ENCODE measurements at places on chromosomes 5 and 9.

DNA sequence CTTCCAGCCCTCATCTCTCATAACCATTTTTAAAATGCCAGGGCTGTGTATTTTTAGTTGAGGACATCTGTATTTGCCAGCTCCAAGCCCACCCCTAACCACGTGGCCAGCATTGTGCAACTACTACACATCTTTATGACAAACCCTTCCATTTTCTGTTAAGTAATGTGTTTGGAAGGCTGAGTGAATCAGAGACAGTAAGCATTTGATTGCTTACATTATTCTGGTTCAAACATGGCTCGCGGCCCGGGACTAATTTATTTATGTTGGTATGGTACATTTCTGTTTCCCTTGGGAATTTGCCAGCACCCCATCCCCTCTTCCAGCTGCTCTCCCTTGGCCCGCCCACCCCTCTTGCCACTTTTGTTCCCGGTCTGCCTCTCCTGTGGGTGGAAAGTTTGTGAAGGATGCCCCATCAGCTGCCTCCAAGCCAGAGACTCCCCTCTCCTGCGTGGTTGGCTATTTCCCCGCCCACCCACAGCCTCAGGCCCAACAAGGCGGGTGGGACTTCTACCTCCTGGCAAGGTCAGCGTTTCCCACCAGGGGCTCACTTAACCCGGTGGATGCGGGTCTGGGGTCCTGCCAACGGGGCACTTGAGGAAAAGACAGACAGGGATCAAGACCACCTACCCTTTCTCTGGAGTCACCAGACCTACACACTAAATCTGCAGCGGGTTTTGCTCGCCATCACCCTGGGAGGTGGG, 162.2 kb downstream of the HSD17B3 start:
- DNase-seq, result peak; percentile 83

DNA sequence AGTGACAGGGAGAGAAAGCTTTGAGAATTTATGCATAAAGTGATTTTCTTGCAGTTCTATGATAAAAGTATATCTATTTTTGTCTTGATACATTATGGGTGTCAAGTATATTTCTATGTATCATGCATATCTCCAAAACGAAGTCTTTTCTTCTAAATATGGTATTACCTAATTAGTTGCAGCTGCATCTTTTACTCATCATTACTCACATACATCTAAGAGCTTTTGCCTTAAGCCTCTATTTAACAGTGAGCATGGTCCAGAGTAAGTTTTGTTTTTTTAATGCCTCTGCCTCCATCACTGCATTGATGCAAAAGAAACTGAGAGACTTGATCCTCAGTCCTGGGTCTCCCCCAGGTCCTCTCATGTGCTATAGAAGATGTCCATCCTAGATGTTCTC, 40.0 kb upstream of the SMC5 start:
- no peak for DNase-seq

DNA sequence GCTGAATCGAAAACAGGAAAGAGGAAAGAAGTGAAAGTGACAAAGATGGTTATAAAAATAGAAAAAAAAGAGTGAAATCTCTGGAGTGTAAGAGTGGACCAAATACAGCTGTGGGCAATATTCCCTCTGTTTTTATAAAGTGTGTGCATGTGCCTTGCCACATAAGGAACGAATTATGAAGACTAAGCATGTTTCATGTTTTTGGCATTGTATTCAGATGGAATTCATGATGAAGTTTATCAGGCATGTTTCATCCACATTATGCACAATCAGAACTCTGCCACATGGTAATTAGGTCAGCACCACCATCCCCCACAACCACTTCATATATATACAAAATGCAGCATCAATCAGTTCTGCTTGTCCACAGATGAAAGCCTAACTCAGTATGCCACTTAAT, 348.0 kb downstream of the ZNF608 start:
- DNase-seq, result no peak

- no peak for DNase-seq
These were observed 140.5 kb downstream of the SNX18 start for GRCh38 chr5:54658010-54658409.

GRCh38 chr5:169871826-169872490, 108.3 kb downstream of the INSYN2B start:
- no peak for DNase-seq

- DNase-seq, result no peak
These were observed 393.7 kb upstream of the IRX1 start for GRCh38 chr5:3201941-3202340.

GRCh38 chr9:137195525-137196220, 4.9 kb downstream of the TPRN start:
- no peak for DNase-seq

DNA sequence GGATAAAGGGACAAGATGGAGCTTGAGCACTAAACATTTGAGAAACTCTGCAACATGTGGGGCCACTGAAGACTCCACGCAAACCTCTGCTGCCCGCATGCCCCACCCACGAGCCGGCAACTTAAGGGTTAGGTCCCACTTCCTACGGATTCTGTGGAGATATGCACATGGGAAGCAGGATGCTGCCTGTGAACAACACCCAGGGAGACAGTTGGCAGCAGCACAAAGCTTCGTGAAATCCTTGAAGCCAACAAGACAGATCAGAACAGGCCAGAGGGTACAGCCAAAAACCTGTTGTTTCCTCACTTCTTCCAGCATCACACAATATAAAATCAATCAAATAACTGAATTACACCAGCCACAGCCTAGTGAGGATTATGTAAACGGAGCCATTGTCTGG, 270.4 kb downstream of the ENC1 start:
- no peak for DNase-seq

DNA sequence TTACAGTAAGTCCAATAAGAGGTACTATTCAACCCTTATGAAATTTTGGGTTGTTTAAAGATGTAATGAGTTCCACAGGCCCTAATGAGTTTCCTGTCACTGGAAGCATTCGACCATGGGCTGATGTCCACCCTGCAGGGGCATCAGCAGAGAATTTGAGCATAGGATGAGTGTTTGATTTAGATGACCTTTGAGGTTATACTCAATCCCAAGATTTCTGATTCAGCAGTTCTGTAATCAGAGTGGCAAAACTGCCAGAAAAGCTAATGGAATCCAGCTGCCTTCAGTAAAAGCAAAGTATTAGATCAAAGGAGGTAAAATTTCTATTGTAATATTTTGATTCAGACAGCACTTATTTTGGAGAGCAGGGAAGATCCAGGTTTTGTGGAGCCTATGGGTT, 68.3 kb downstream of the COX7C start:
- no peak for DNase-seq

DNA sequence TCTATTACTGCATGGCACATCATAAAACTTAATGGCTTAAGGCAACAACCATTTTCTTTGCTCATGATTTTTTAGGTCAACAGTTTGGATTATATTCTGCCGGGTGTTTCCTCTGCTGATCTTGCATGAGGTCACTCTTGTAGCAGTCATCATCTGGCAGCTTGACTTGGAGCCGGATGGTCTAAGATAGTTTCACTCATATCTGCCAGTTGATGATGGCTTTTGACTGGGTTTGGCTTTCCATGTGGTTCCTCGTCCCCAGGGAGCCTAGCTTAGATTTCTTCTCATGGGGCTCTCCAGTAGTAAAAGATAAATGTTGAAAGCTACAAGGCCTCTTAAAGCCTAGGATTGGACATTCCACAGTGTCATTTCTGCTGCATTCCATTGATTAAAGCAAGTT, 27.4 kb downstream of the LNPEP start:
- DNase-seq, result no peak

GRCh38 chr5:178545941-178546674, 44.1 kb downstream of the COL23A1 start:
- no peak for DNase-seq

DNA sequence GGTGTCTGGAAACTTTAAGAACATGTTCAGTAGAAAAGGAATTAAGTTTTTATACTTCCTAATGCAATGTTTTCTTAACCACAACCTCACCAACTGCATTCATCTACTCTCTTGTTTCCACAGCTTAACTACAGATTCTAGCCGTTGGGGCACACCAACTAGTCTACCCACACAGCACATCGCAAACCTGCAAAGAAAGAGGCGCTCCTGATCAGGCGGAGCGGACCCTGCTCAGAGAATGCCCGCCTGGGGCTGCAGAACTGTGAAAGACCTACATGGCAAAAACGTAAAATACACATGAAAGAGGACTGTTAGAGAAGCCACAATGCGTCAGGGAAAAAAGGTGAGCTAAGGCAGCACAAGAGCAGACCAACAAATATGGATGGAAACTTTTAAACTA, 75.4 kb upstream of the RAPGEF6 start:
- no peak for DNase-seq

DNA sequence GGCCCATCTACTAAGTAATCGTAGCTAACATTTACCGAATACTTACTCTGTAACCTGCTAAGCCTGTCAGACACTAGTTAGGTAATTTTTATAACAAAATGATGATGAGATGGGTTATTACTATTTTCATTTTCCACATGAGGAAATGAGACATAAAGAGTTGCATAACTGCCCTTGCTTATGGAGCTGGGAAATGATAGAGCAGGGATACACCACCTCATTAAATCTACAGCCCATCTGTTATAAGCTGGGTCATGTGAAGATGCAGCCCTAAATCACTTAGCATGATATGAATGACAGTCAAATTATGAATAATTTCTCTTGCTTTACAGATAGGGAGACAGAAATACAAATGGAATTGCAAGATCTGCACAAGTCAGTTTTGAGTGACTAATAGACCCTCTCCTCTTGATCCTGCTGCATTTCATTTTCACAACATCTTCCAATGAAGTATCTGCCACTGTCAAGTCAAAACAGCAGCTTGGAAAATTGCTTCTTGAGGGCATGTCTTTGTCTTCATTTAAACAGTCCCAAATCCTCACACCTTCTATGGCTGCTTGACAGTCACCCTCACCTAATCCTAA, 364.7 kb downstream of the PRELID2 start:
- peak; percentile 42 for DNase-seq

DNA sequence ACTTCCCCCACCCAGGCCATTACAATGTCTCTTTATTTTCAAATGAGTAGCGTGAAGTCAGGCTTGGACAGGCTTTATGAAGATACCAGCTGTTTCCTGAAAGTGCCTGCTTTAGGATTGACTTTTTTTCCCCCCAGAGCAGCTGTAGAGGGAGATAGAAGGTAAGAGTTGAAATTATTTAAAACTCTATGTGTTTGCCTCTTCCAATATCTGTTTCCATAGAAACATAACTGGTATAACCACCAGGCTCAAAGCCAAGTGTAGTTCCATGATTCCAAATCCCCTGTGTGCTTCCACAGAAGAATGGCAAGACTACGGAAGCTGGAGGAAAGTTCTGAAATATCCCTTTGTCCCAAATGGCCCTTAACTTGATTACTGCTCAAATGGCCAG, 87.4 kb upstream of the TBC1D2 start:
- peak; percentile 73 for DNase-seq

DNA sequence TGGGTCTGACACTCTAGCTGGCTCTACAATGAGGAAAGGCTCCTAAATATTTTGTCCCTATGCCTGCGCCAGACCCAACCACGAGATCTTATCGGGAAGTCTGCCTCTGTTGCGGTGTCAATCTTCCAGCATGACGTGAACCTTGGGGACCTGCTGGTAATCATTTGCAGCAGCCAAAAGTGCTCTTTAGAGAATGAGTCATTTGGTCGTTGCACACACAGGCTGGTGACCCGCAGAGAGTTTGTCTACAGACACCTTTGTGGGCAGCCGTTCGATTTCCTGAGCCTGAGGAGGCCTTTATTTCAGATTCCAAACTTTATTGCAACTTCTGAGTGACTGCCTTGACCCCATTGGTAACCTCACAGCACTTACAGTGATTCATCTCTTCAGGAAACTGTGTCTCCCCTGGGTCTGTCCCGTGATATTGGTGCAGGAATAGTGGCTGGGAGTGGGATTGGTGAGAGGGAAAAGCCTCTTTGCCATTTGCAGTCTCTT, 326.1 kb downstream of the NSG2 start:
- no peak for DNase-seq

GRCh38 chr5:91146905-91147600, 236.1 kb downstream of the ARRDC3 start:
- no peak for DNase-seq

DNA sequence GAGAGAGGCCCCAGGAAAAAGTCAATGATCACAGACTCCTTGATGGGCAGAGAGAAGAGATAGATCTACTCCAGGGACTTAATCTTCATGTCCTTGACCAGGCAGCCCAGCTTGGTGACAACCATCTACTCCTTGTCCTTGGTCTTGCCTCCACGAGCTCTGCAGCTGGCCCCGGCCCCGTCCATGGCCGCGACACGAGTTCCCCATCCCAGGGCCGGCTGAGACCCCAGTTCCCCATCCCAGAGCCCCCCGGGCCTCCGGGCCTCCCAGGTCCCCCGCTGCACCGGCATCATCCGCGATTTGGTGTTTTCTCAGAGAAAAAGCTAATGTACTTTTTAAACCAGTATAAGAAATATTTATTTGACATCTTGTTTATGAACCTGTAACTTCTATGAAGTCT, 2.5 kb upstream of the PGGT1B start:
- DNase-seq, result no peak

DNA sequence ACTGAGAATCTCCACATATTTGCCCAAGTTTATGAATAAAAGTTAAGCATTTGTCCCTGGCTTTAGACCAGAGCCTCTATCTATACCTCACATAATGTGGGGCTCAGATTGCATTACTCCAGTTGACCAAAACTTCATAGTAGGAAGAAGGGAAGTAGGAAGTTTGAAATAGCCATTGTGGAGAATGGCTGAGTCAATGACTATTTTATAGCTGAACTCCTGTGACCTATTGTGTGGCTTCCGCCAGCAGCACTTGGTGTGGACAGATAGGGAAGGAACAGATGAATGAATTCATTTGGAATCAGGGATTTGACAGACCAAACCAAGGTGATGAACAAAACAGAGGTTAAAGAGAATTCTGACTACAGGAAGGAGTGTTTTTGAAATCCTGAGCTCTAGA, 92.9 kb upstream of the LPAR1 start:
- no peak for DNase-seq

DNA sequence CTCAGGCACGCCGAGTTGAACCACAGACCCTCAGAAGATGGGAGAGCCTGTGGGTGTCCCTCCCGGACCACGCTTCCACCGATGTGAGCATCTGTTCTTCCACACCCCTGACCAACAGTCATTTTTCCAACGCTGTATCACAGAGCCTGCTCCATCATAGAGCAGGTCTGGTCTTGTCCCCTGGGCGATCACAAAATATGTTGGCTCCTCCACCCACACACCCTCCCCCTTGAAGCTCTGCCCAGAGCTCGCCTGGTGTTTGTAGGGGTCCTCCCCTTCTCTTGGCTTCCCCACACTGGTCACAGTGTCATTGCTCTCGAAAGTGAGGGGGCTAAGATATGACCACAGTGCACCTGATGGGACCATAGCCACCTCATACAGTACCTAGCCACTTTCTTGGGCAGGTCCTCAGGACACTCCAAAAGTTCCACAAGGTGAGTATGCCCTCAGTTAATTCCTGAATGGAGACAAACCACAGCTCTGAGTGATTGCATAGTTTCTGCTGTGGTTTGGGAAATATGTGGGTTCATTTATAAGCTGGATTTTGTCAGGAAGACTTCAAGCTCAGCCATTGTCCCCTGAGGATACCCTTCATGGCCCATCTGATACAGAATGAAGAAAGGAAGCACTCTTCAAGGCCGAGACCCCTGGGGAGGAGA, 3.5 kb upstream of the ZNF618 start:
- DNase-seq, result no peak
